ENCODE measurements at places on chromosomes 11 and 22. TPM values are rescaled to one million over a fixed set of nuclear protein-coding genes. Genes with fewer than 3 reads are reported as not detected.

The SGSM1 gene
- total RNA-seq = 8.8 TPM

The ANO1 gene
- total RNA-seq = 7.7 TPM

GRCh38 chr11:104541701-104542100, 356.6 kb downstream of the CASP12 start:
- DNase-seq = no peak

- no peak for DNase-seq
These were observed 73.4 kb downstream of the UVRAG start for GRCh38 chr11:75888416-75888815.

The OR6A2 gene
- total RNA-seq = not detected

DNA sequence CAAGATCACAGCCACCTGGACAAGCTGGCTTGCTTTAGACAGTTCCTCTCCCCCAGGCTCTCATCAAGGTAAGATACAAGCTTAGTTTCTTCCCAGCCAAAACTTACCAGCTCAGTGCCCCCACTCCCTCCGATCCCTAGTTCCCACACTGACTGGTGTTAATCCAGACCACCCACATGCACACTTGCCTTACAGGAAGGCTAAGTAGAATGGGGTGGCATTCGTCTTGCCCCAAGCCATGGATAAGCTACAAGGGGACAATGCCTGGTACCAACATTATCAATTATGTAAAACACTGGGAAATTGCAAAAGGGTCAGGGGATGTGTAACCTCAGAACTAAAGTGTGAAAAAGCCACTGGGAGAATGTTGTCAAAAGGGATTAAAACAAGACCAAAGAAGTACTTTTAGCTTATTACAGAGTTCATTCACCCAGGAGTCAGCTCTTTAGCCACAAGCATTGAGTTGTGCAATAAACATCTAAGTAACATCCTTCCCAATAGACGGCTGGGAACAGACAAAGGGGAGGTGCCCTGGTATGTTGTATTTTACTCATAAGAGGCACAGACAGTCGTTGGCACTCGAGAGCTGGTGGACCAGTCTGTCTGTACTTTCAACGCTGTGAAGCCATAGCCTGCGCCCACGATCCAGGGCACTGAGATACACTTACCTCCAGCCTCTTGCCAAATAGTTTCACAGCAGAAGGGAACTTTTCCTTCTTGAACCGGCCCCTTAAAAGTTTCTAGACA, 1.1 kb downstream of the DHCR7 start:
- no peak for DNase-seq

- no peak for DNase-seq
These were observed 12.4 kb upstream of the POLDIP3 start for GRCh38 chr22:42626951-42627625.

GRCh38 chr22:21714059-21714770, 21.4 kb downstream of the YPEL1 start:
- DNase-seq = no peak

- DNase-seq = peak; percentile 44
These were observed 124.3 kb downstream of the TRIM29 start for GRCh38 chr11:120013325-120014250.

The LRRC56 gene
- 0.25 TPM for total RNA-seq

GRCh38 chr22:45599836-45600577, 71.6 kb upstream of the ATXN10 start:
- no peak for DNase-seq

GRCh38 chr11:79412761-79413160, 28.1 kb downstream of the TENM4 start:
- no peak for DNase-seq

The IFITM1 gene
- 83.5 TPM for total RNA-seq

DNA sequence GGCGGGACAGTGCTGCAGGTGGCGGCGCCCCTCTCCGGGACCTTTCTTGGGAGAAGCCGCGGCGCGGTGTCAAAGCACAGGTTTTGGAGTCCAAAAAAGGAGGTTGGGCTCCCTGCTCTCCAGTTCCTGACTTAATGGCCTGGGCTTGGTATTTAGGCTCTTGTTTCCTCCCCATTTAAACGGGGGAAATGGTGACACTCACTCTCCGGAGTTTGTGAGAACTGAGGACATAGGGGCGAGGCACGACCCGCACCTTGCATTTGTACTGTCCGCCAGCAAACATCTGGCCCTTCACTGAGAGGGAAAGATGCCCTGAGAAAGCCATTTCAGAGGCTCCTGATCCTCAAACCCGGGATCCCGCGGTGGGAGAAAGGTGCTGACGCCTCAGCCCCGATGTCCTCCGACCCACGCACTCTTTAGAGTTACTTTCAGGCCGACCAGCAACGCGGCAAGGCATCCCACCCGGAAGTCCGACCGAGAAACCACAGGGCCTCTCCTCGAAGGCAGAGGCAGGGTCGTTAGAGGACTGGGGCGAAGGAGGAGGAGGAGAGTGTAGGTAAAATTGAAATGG, 2.9 kb upstream of the WDR74 start:
- DNase-seq = peak; percentile 27

The NF2 gene
- total RNA-seq = 38.5 TPM

DNA sequence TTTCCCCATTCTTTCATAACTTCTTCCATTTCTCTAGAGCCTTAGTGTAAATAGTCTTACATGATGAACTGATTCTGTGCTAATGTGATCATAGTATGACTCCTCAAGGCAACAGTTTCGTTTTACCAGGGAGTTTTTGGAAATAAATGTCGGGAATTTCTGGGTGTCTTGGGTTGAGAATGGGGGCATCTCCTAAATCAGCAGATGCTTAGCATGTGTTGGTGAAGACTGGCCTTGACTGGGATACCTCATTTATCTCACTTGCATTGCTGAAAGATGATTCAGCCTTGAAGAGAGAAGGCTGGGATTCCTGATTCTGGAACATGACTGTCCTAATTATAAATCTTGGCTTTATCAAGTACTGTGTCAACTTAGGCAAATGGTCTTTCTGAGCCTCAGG, 115.7 kb upstream of the C11orf87 start:
- DNase-seq = no peak

The OR51A4 gene
- total RNA-seq = not detected

DNA sequence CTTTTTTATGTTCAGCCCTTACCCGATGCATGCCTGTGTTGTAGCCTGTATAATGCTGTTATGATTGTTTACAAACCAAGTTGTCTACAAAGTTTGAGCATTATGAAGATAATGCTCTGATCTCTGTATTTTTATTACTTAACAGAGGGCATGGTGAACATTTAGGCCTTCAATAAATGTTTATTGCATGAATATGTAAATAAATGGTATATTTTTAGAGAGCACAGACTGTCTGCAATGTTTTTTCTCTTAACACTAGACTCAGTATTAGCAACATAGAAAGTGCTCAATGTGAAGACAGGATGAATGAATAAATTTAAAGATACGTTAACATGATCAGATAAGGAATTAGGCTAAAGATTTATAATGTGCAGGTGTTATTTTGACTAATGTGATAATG, 130.9 kb downstream of the UVRAG start:
- DNase-seq = no peak

DNA sequence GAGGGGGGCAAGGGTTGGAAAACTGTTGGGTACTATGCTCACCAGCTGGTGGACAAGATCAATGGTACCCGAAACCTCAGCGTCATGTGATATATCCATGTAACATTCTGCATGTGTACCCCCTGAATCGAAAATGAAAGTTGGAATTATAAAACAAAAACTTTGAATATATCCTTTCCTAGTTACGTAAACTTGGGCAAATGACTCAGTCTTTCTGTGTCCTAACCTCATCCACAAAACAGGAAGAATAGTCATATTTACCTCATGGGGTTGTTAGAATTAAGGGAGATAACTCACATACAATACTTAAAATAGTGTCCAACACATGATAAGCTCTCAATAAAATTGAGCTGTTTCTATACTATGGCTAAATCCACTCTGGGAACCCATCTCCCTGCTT, 620.1 kb upstream of the KIRREL3 start:
- no peak for DNase-seq

DNA sequence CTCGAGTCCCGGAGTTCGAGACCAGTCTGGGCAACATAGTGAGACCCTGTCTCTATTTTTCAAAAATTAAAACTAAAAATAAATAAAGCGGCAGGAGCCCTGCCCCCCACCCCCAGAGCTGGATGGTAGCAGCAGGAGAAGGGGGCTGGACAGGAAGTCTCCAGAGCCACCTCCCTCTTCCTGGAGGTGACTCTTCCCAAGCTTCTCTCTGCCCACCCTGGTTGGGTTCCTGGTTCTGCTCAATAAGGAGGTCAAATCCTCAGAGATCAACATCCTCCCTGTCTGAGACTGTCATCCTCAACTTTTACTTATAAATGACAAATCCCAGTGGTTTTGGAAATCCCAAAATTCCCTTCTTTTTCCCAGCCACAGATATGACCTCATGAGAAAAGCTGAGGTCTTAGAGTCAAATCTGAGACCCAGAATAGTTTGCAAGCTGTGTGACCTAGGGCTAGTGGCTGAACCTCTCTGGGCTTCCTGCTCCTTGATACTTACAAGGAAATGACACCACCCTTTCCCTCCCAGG, 987 bp downstream of the C1QTNF6 start:
- DNase-seq = peak; percentile 14

The ACTN3 gene
- not detected for total RNA-seq

The OR2AG1 gene
- total RNA-seq = not detected

The DENND6B gene
- 1.2 TPM for total RNA-seq

The VWCE gene
- 0.77 TPM for total RNA-seq

The TMEM45B gene
- total RNA-seq = not detected

The TOLLIP gene
- 51.9 TPM for total RNA-seq

GRCh38 chr11:3341298-3341697, 37.6 kb downstream of the ZNF195 start:
- DNase-seq = peak; percentile 31

DNA sequence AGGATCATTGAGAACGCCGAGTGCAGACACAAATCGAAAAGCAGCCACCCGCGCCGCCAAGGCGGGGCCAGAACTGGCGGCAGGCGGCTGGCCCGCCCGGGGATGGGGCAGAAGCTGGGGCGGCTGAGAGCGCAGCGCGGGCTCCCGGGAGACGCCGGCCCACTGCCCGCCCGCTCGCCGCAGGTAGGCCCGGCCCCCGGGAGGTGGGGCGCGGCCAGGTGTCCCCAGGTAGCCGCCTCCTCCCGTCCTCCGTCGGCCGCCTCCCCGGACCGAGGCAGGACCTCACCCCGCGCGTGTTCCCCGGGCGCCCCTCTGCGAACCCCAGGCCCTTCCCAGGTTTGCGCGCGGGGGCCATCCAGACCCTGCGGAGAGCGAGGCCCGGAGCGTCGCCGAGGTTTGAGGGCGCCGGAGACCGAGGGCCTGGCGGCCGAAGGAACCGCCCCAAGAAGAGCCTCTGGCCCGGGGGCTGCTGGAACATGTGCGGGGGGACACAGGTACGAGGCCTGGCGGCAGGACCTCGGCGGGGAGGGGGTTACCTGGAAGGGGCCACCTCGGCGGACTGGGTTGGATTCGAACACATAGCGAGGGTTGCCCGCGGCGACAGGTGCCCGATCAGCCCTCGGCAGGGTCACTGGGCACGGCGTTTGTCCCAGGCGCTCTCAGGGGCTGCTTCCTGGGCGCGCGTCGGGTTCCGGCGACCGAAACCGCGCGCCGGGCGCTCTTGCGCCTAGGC, at the start of gene PRRG4:
Gene PRRG4, plus strand, starts transcription at position 248 of the 733 bp plus-strand sequence. CDS start 603 bp downstream, outside the sequence.
- peak; percentile 55 for DNase-seq
